ENCODE measurements at places on chromosomes 12 and 14.

DNA sequence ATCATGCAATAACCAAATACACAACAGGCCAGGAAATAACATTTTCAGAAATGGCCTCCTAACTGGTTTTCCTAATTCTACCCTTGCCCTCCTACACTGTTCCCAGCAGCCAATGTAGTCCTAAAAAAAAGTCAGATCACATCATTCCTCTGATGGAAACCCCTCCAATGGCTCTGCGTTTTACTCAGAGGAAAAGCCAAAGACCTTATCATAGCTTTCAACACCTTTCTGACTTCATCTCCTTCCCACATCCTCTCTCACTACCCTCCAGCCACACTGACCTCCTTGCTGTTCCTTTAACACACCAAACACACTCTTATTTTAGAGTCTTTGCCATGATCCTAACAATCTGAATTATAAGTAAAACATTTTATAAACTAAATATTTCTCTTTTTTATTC, 1.1 kb downstream of the MED6 start:
- no peak for DNase-seq

GRCh38 chr12:93003531-93004239, 74.6 kb upstream of the EEA1 start:
- DNase-seq, result no peak

DNA sequence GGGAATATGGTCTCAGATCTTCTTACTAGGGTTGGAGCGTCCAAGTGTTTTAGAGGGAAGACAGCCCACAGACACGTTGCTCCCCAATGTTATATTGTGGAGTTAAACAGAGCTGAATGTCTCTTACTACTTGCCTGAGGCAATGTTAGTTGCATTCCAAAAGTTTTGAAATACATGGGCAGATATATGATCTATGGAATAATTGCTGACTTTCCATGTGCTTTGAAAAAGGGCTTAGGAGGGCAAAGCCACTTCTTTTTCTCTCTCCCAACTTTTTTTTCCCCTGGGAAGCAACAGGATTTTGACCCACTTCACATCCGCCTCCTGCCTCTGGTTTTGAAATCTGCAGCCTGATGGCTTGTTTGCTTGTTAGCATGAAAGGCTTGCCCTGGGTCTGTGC, 33.7 kb upstream of the PAX9 start:
- DNase-seq, result no peak

DNA sequence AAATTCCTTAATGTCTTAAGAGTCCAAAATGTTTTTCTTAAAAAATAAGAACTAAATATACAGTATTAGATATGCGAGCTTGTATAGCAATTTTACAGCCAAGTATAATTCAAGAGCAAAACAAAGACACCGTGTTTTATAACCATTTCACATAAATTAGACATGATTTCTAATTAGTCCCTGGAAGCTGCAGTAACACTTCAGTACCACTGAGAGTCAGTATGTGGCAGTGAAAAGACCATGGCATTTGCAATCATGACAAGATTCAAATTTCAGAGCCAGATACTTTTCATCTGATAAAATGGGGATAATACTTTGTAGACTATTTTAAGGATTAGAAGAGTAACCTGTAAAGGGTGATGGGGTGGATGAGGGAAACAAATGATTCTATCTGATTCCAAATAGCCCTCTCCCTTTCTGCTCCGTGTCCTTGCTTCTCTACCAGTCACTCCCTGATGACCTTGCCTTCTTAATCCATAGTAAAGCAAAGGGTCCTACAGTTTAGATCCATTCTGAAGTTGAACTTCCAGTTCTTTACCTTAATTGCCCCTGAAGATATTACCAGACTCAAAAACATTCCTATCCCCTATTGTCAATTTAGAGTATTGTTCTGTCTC, 145.4 kb upstream of the ABCD2 start:
- peak; percentile 41 for DNase-seq

DNA sequence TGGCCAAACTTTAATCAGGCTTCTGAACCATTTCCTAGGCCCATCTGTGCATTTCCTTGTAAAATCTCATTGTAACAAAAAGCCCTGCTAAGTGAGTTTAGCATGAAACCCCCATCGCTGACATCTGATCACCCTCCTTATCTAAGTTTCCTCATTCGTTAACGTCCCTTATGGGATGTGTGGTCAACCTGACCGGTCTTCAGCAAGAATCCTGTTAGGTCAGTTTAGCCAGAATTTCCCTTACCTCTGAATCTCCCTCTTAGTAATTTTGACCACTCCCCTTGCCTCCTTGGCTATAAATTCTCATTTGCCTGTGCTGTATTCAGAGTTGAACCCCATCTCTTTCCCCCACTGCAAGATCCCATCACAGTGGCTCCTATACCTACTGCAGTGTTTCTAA, 239.3 kb downstream of the RMST start:
- no peak for DNase-seq

- no peak for DNase-seq
These were observed 415.5 kb downstream of the PCNX1 start for GRCh38 chr14:71322655-71323250.

- DNase-seq, result no peak
These were observed 856 bp upstream of the EIF4B start for GRCh38 chr12:53005215-53005985.

- no peak for DNase-seq
These were observed 58.6 kb downstream of the NRXN3 start for GRCh38 chr14:78228702-78229327.

GRCh38 chr14:24253936-24254335, 9.0 kb downstream of the TGM1 start:
- no peak for DNase-seq

DNA sequence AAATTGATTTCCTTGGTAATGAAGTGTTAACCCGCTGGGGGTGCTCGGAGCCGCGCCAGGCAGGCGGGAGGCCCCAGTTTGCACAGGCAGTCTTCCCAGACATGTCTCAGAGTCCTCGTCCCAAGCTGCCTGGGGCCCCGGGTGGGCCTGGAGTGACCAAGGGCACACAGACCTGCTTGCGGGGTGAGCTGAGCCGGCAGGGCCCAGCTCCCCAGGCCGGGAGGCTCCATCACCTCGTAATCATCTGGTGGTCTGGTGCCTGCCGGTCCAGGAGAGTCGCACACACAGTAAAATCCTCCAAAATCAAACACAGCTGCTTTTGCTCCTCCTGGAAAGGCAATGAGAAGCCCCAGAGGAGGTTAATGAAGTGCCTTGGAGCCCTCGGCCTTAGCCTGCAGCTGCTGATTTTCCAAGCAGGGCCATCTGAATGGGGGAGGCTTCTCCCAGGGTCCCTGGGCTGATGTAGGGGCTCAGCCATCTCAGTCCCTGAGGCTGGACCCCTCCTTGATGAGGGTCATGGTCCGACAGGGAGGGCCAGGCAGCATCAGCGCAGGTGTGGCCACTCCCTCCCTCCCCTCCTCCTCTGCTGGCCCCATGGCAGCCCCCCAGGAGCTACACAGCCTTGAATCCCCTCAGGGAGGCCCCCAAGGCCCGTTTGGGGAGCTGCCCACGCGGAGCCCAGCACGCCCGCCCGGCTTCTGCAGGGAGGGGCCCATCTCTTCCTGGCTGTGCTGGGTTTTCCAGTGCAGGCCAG, 39.4 kb upstream of the FBRSL1 start:
- DNase-seq, result no peak

DNA sequence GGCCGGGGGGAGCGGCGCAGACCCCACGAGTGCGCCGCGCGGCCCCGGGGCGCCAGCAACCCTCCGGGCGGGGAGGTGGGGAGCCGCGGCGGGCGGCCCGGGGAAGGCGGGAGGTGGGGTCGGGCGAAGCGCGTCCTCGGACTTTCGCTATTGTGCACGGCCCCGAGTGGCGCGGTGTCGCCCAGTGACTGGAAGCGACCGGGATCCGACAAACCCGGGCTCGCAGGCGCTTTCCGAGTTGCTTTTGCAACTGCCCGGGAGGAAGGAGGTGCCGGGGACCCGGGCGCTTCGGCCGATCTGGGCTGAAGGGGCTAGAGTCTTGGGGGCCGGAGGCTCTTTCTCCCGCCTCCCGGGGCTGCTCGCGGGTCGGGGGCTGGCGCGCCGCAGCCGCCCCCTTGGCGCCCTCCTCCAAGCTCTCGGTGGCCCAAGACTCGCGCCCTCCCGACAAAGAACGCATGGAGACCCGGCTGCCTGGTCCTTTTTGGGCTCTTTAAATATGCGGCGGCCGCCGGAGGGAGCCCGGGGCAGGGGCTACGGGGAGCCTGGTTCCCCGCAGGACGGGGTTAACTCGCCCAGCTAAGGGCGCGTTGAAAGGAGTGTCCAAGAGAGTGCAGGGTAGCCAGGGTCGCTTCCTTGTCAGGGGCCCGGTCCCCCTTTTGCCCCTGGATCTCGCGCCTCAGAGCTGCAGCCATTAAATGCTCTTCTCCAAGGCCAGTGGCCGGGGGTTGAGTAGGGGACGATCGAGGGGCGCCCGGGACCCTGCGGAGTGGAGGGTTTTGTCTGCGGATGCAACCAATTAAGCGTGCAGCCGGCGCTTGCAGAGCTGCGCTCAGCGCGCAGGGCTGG, 1.4 kb downstream of the HMGA2 start:
- no peak for DNase-seq

- peak; percentile 31 for DNase-seq
These were observed 2.4 kb downstream of the ADCY4 start for GRCh38 chr14:24332268-24332993.

DNA sequence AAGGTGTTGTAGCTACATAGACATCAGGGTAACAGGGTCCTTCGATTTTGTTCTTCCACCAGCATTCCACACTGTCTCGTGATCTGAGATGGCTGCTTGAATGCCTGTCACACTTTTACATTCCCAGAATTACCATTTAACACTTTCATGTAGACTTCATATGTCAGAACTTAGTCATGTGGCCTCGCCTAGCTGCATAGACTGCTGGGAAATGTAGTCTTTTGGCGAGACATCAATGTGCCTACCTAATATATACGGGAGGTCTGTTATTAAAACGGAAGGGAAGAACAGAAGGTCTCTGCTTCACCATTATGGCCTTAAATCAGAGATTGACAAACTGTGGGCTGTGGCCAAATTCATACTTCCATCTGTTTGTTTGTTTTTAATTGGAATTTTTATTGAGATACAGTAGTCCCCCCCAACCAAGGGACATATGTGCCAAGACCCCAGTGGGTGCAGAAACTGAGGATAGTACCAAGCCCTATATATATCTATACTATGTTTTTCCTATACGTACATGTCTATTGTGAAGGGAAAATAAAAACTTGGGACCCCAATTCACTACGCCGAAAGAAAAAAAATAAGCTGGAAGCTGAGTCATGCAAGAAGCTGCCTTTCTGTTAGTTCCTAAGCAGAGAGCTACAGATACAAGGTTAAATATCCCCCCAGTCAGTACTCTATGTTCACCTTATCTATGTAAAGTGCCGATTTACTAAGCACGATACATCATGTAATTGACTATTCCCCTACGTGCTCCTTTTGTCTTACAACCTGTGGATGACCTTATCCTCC, 11.3 kb upstream of the HRK start:
- no peak for DNase-seq

DNA sequence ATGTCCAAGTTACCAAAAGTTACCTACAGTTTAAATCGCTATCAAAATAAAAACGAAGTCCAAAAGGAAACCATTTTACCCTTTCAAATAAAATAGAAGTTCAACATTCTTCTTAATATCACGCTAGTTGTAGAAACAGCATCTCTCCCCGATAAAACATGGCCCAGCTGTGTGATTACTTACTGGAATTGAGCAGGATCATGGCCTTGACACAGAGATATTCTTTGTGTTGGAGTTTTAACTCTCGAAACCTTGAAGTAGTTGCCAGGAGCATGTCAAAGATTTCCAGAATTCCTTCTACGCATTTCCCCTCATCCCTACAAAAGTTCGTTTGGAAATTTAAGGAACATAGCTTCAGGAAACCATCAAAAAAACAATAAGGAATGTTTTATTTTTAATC, 44.8 kb downstream of the ESR2 start:
- DNase-seq, result no peak

DNA sequence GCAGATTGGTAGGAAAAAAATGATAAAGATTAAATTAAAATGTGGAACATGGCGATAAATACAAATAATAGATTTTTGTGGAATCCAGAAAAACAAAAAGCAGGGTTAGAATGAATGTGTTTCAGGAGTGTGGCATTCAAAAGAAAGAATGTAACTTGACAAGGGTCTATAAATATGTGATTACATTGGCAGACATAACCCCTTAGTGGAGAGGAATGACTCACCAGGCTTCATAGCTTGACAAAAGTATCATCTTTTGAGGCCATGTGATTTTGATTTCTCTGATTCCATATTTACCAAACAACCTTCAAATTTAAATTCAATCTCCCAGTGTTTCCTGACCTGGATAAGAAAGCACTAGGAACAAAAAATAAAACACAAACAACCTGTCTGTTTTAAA, 24.4 kb upstream of the MGST1 start:
- DNase-seq, result no peak

- DNase-seq, result no peak
These were observed 244.1 kb downstream of the FBXL14 start for GRCh38 chr12:1350055-1350933.

DNA sequence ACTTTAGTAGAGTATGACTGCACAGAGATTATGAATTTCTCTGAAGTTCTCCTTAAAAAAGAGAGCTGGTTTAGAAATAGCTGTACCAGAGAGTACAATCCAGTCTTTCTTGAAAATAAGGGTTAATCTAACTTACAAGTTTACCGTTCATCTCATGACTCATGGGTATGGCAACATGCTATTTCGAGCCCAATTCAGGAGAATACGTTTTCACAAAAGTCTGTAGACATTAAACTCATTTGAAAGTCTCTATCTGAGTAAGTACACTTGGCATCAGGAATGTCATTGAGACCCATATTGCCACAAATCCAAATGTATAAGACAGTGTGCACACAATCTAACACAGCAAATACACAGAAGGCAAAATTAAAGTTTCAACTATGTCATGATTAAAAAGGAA, 160.5 kb downstream of the PIK3C2G start:
- DNase-seq, result no peak

- DNase-seq, result no peak
These were observed 4.3 kb downstream of the LRRC74A start for GRCh38 chr14:76830556-76830955.

DNA sequence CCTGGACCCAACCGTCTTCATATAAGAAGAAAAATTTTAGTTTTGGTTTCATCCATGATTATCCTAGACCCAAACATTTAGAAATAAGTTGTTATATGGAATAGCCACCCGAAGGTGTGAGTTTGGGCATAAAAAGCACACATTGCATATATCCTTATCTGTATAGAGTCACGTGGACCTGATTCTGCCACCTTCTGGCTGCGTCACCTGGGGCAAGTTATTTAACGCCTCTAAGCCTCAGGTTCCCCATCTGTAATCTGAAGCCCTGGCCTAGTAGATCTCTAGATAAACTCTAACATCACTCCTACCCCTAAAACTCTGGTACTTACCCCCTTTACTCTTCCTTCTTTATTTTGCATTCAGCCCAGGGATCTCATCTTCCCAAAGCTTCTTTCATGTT, 14.3 kb upstream of the KRT5 start:
- no peak for DNase-seq

DNA sequence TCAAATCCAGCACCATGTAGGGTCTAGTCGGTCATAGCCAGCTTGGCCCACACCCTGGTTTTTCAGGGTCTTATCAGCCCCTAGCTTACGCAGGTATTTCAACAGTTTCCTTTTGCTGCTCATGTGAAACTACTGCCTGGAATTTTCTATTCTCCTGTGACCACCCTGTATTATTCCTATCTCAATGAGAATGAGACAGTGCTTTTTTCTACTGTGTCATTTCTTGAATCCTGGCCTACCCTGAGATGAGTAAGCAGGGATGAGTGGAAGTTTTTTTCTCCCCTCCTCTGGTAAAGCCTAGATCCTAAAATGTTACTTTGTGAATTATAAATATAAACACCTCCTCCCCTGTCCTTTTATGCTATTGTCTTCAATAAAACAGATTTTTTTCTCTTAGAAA, 62.7 kb upstream of the ARID2 start:
- DNase-seq, result no peak

- no peak for DNase-seq
These were observed 120.4 kb upstream of the KRR1 start for GRCh38 chr12:75631831-75632230.

- DNase-seq, result no peak
These were observed 96.2 kb downstream of the MON2 start for GRCh38 chr12:62562846-62563245.
